ENCODE measurements at places on chromosomes 12 and 14.

- DNase-seq = no peak
Observed at GRCh38 chr12:22396735-22397134, 62.2 kb upstream of the ST8SIA1 start.

GRCh38 chr12:80299219-80299618 is 144.8 kb upstream of the PTPRQ start:
- no peak for DNase-seq

GRCh38 chr12:108307006-108307405 is 32.1 kb downstream of the CMKLR1 start:
- no peak for DNase-seq

GRCh38 chr12:48023386-48023785 is 19.1 kb upstream of the COL2A1 start:
- DNase-seq = no peak

- no peak for DNase-seq
Observed at GRCh38 chr12:92735131-92735721, 32.4 kb downstream of the PLEKHG7 start.

Data from esophagus squamous epithelium (tissue), 5 donors.